ENCODE measurements at places on chromosomes 12 and 14.

- DNase-seq = no peak
Observed at GRCh38 chr12:3311027-3311402, 180.0 kb upstream of the PRMT8 start.

GRCh38 chr12:86647800-86648199, 391.6 kb upstream of the MGAT4C start:
- no peak for DNase-seq

- DNase-seq = no peak
Observed at GRCh38 chr12:3158851-3159465, 81.8 kb downstream of the TSPAN9 start.

- DNase-seq = no peak
Observed at GRCh38 chr12:1796515-1797010, 23.8 kb upstream of the LRTM2 start.

GRCh38 chr12:68622250-68622649, 11.6 kb downstream of the RAP1B start:
- no peak for DNase-seq
